ENCODE measurements at places on chromosomes 2 and 18.

- no peak for DNase-seq
Measured at GRCh38 chr2:98149333-98149697, 62.3 kb downstream of the VWA3B start.

GRCh38 chr2:190858817-190859216 lies 21.8 kb upstream of the GLS start:
- DNase-seq: no peak

DNA sequence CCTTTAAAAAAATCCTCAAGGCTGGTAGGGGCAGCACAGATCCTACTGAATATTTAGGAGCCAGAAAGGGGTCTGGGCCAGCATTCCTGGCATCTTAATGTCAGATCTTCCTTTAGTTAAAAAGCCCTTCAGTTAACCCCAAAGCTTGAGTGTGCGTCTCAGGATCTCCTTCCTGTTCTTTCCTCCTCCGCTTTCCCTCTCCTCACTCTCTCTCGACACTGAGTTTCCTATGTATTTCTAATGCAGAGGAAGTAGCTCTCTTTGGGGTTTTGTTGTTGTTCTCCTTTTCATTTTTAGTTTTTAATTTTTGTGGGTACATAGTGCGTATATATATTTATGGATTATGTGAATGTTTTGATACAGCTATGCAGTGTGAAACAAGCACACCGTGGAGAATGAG lies 109.9 kb upstream of the COPS8 start:
- no peak for DNase-seq

DNA sequence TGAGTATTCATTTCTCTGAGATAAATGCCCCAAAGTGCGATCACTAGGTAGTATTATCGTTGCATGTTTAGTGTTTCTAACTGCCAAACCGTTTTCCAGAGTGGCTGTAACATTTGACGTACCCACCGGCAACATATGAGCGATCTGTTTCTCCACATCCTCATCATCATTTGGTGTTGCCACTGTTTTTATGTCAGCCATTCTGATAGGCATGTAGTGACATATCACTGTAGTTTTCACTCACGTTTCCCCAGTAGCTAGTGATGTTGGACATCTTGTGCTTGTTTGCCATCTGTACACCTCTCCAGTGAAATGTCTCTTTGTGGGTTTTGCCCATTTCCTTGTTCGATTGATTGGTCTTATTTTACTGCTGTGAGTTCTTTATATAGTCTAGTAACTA lies 63.8 kb downstream of the ACAA2 start:
- no peak for DNase-seq

GRCh38 chr2:112751451-112752197 lies 12.8 kb downstream of the CKAP2L start:
- no peak for DNase-seq

- no peak for DNase-seq
Measured at GRCh38 chr18:36758623-36759022, 70.2 kb downstream of the TPGS2 start.

GRCh38 chr2:39470580-39470979 lies 33.5 kb upstream of the MAP4K3 start:
- no peak for DNase-seq

GRCh38 chr18:60247103-60247502 lies 125.5 kb downstream of the MC4R start:
- DNase-seq: no peak

All from NCI-H1694 (cell line).